ENCODE measurements at places on chromosomes 16 and 17. TPM values are rescaled to one million over a fixed set of nuclear protein-coding genes. Genes with fewer than 3 reads are reported as not detected.

Gene MYH11
- total RNA-seq = not detected

- peaks cover 9% of the 10 kb centered on the region for H3K4me1 ChIP-seq
- H3K27me3 ChIP-seq = no peaks in the 10 kb centered on the region
- H3K27ac ChIP-seq = no peak overlapping the region
- H3K4me3 ChIP-seq = no peak overlapping the region
- no peaks in the 10 kb centered on the region for H3K36me3 ChIP-seq
Measured at GRCh38 chr17:48498164-48498850, 32.5 kb downstream of the HOXB1 start.

GRCh38 chr17:32569171-32570080, 82.6 kb downstream of the CDK5R1 start:
- H3K27me3 ChIP-seq = no peaks in the 10 kb centered on the region
- H3K27ac ChIP-seq = peak overlapping the region; percentile 62
- peak; percentile 40 for DNase-seq
- peaks cover 14% of the 10 kb centered on the region for H3K4me1 ChIP-seq

DNA sequence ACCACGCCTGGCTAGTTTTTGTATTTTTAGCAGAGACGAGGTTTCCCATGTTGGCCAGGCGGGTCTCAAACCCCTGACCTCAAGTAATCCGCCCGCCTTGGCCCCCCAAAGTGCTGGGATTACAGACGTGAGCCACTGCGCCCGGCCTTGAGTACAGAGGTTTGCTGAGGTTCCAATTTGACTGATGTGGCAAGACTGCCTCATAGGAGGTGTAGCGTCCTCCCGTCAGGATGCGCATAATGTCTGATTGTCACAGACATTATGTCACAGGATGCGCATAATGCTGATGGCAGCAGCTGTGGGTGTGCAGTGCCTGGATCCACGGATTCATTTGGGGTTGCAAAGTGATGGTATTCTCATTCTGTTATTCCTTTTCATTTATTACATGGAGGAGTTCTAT, 45.2 kb downstream of the HAPSTR1 start:
- DNase-seq = no peak
- H3K27me3 ChIP-seq = peaks cover 14% of the 10 kb centered on the region
- H3K4me3 ChIP-seq = no peak overlapping the region
- no peaks in the 10 kb centered on the region for H3K36me3 ChIP-seq
- H3K27ac ChIP-seq = no peak overlapping the region

DNA sequence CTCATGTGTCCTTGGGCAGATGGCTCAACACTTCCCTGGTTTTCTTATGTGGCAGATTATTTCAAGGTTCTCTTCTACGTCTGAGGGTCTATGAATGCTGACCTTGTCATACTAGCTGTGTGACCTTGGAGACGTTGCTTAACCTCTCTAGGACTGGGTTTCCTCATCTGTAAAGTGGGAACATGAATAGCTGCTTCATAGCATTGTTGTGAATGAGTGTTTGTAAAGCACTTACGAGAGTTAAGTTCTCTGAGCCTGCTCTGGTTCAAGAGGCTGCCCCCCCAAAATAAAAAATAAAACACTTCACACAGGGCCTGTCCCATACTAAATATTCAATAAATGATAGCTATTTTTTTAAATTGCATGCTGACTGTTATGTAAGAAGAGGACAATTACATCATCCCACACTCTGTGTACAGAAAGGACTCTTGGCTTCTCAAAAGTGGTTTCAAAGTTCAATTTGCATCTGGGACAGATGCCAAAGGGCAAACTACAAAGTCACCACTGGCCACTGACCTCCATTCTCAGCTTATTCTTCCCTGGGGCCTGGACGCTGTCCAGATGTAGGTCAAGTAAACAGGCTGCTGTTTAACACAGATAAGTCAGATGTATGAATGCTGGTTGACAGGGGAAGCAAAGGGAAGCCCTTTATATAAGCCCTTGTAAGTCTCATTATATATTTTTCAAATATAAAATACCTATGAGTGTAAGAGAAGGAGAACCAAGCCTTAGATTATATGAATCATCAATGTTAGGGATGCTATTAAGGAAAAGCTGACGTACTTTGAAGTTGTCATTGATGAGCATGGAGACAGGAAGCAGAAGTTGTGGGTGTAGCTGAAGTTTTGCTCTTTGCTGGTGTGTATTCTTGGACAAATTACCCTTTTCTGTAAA, 15.4 kb upstream of the NDEL1 start:
- no peaks in the 10 kb centered on the region for H3K4me1 ChIP-seq
- H3K27ac ChIP-seq = no peak overlapping the region
- no peaks in the 10 kb centered on the region for H3K36me3 ChIP-seq
- no peak overlapping the region for H3K4me3 ChIP-seq
- peak; percentile 80 for DNase-seq

Gene MPP3
- 18.7 TPM for total RNA-seq

Data from MCF 10A (cell line).